ENCODE measurements at places on chromosomes 1 and 21.
A peak's percentile ranks its signal among the peaks of the same experiment; 100 is the strongest.

DNA sequence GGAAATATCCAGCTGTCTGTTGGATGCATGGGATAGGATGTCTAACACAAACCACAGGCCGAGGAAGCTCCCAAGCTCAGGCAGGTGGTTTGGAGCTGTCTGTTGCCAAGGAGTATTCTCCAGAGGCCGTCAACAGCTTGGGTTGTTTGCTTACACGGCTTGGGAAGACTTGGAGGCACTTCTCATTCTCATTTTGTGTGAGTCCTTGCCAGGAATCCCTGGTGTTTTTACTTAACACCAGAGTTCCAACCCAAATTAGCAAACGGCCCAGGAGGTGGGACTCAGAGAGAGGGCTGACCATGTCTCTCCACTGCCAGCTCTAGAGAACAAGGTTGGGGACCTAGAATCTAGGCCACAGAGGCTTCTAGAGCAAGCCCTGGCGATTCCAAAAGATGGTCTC, 72.7 kb upstream of the FAM20B start:
- DNase-seq, result no peak

GRCh38 chr1:153246825-153247224, 12.7 kb upstream of the LORICRIN start:
- no peak for DNase-seq

GRCh38 chr1:25198663-25199252, 33.5 kb downstream of the SYF2 start:
- peak; percentile 92 for DNase-seq

GRCh38 chr1:175138579-175138978, 54.0 kb downstream of the KIAA0040 start:
- no peak for DNase-seq

GRCh38 chr1:86516335-86516734, 30.5 kb upstream of the CLCA4 start:
- DNase-seq, result no peak

Data from NCI-H1105 treated with DMSO at 0.1 percent for 48 hours (cell line).